ENCODE measurements at places on chromosomes 5 and 9.
A peak's percentile ranks its signal among the peaks of the same experiment; 100 is the strongest.

- no peak for ATAC-seq
Observed at GRCh38 chr9:130900701-130901497, 4.3 kb upstream of the QRFP start.

GRCh38 chr9:107734256-107735013 is 244.9 kb upstream of the KLF4 start:
- ATAC-seq = no peak

- no peak for ATAC-seq
Observed at GRCh38 chr5:119393746-119394145, 37.9 kb downstream of the TNFAIP8 start.

DNA sequence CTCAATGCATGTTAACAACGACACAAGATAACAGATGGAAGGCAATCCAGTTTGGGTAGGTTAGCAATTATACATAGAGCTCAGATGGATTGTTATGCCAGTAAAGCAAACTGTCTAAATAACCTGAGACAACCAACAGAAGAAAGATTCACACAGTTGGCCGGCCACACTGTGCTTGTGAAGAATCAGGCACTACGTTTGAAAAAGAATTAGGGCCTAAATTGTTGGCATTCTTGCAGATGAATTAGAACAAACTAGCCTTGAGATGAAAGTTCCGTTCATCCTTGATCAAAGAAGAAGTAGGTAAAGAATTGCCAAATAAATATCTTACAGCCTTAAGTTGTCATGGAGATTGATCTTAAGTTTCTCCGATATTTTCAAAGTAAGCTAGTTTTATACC is 210.6 kb downstream of the CDH18 start:
- no peak for ATAC-seq

DNA sequence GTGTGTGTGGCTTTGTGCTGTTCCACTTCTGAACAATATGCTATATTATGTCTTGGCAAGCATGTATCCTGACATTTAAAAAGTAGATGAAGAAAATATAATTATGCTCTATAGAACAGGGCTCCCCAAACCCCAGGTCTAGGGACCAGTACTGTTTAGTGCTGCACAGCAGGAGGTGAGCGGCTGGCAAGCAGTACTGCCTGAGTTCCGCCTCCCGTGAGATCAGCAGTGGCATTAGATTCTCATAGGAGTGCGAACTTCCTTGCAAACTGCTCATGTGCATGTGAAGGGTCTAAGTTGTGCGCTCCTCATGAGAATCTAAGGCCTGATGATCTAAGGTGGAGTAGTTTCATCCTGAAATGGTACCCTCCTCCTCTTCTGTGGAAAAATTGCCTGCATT is 979.1 kb upstream of the CTNND2 start:
- ATAC-seq = no peak

- no peak for ATAC-seq
Observed at GRCh38 chr5:146344155-146345118, 5.8 kb downstream of the POU4F3 start.

- ATAC-seq = peak; percentile 79
Observed at GRCh38 chr9:100216178-100216787, 117.2 kb downstream of the INVS start.

GRCh38 chr9:125172031-125172755 is 17.4 kb downstream of the PPP6C start:
- ATAC-seq = no peak

DNA sequence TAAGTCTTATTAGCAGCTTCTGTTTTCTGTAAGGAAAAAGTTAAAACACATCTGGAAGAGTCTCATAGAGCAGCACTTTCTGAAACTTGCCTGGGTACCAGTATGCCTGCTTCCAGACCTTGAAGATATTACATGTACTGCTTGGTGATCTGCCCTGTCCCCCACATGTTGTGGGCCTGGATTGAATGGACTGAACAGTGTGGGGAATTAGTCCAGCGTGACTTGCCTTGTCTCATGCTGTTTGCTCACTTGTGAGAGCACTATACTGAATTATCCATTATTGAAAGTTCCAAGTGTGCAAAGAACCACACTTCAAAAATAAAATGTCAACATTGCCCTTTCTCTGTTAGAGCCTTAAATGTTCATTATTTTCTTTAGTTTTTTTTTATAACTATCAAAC is 8.9 kb downstream of the CTNNA1 start:
- ATAC-seq = no peak

DNA sequence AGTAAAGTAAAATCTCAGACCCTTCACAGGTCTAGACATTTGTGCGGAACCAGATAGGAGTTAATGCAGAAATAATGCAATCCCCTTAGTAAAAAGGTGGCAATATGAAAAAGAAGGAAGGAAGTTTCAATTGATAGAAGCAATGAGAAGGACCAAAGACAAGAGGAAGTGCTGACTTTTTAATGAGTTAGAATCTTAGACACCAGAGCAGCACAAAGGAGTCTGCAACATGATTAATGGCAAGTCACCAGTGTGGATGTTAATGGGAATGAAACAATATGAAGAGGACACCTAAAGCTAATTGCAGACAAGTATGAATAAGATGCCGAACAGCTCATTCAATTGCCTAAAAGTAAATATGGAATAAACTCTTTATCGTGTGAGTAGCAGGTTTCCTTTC is 50.9 kb downstream of the MEGF9 start:
- ATAC-seq = no peak

GRCh38 chr9:112445196-112445595 is 41.4 kb upstream of the KIAA1958 start:
- ATAC-seq = no peak

DNA sequence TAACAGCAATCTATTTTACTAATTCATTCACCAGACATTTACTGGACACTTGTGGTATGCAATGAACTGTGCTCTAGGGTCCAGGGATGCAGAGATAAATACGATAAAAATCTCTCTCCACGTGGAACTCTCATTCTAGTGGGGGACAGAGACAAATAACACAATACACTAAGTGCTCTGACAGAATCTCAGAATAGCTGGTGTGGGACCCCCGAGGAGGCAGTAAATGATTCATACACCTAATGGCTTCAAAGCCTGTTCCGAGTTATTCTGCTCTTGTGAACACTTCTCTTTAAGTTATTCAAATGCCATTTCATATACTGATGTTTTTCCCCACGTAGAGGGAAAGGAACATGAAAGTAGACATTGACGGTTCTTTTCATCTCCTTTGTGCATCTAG is 302.0 kb upstream of the PDE4D start:
- no peak for ATAC-seq

DNA sequence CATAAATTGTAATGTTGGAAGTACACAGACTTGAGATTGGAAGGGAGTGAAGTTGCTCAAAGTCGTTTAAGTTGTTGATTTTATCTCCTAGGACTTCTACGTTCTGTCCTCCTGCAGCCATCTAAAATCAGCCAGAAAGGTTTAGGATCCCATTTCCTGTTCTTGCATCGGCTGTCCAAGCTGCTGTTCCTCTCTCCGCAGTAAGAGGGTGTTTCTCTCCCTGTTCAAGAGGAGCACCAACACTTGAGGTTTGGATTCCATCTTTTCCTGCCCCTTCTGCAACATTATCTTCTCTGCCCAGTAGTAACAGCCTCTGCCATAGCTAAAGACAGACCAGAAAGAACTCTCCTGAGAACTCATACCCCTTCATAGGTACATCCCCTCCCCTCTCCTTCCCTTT is 373.4 kb downstream of the GADD45G start:
- no peak for ATAC-seq

DNA sequence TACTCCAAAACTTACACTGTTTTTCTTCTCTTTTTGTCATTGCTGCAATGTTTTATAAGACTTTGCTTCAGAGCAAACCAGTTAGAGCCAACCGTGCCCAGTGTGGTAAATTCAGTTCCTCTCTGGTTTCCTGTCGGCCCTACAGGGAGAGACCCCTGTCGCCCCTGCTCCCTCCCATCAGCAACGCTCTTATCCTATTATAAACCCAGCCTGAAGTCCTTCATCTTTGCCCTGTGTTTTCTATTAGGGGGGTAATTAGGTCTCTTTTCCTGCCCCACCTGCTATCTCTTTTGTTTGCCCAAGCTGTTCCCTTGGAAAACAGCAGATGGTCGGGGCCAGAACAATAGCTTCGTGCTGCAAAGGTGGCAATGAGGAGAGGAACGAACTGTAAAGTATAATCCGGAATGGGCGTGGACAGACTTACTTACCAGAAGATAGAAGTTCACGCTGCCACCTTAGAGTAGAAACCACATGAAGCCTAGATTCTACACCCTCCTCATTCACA is 21.4 kb upstream of the OTULINL start:
- peak; percentile 76 for ATAC-seq

- no peak for ATAC-seq
Observed at GRCh38 chr5:6708814-6709213, 4.4 kb upstream of the TENT4A start.

DNA sequence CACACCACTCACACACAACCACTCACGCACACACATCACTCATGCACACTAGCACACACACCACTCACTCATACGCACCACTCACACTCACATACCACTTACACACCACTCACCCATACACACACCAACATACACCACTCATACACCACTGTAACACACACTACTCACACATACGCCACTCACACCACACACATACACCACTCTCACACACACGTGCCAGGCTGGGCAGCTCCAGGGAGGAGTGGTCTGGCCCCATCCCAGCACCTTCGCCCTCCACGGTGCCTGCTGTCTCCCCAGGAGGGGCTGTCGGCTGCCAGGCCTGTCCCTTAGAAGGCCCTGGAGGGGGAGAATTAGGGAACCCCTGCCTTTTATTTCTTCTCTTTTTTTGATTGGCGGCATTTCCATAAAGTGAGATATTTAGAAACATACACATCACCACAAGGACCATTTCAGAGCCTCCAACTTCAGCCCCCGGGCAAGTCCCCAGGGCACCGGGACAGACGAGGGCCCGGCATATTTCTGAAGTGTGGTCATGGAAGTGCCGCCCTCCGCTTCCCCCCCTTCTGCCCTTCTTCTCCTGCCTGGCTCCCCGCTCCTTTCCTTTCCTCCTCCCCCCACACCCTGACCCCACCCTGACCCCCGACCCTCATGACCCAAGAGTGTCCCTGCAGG is 6.3 kb upstream of the ASB6 start:
- ATAC-seq = no peak

DNA sequence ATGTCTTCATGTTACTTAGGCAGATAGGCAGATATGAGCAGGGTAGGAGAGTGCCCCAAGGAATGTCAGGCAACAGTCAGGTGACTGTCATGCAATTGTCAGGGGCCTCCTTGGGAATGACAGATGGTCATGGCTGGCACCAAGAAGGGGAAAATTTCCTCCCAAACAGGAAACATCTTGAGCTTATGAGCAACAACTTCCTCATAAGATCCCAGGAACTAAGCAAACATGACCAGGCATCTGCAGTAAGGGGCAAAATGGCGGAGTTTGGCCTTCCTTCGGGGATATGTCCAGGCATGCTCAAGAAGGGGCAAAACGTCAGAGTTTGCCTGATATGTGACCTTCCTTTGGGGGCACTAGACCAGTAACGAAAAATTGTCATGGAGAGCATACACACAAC is 591.8 kb downstream of the PDE4D start:
- no peak for ATAC-seq

GRCh38 chr9:5515261-5515650 is 4.9 kb downstream of the PDCD1LG2 start:
- no peak for ATAC-seq

DNA sequence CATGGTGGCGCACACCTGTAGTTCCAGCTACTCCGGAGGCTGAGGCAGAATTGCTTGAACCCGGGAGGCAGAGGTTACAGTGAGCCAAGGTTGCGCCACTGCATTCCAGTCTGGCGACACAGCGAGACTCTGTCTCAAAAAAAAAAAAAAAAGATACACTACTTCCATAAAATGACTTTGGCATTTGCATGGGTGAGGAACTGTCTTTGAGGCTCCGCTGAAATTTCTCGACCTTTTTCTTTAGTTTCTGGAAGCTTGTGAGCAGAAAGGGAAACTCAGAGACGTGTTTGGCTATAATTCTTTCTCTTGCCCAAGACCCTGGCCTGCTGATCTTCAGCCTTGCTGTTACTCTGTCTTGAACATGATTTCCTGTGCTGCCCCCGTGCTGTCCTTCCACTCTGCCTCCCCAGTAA is 37.3 kb downstream of the SPIN1 start:
- ATAC-seq = no peak

DNA sequence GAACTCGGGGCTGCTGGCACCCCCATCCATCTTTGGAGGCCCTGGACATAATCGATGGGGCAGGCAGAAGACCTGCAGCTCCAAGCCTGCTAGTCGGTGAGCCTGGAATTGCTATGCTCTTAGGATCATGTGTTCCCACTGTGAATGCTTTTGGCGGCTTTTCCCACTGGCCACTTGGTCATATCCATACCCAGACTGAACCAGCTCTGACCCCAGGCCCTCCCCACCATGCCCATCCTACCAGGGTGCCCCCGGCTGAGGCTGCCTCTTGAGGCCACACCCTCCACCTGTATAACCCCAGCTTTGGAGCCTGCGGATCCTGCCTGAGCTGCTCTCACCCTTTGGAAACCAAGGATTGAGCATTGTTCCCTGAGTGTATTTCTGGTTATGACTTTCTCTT is 113.5 kb downstream of the TENT4A start:
- no peak for ATAC-seq

DNA sequence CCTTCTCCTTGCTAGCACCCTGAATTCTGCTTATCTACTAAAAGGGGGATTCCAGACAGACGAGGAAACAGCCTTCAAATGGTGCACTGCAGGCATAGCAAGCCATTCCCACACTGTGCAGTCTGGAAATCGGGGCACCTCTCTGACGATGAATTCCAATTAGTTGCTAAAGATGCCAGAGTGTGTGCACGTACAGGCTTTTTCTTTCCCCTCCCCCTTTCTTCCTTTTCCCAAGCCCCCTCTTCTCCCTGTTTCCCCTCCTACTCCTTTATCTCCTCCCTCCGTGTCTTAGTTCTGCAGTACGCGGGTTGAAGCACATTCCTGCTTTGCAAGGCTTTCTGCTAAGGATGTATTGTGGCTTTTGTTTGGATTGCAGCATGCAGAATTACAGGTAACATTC is at the start of gene GPR21:
GPR21 (plus strand) TSS at position 316 of the 400 bp plus-strand sequence. CDS start 900 bp downstream, outside the sequence.
- no peak for ATAC-seq

DNA sequence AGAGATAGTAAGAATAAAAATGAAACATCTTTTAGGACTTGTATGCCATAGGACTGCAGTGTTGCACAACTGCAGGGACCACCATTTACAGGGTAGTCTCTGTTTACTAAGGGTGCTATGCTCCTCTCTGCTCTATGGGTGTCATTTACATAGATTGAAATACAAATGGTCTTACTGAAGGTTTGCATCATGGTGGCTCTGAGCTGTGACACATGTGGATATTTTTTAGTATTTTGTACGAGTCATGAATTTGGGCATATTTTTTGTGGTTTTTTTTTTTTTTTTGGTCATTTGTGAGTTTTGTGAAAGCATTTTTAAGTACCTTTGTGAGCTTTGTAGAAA is 47.4 kb downstream of the CSNK1G3 start:
- no peak for ATAC-seq

GRCh38 chr5:4196744-4197143 is 601.1 kb downstream of the IRX1 start:
- no peak for ATAC-seq

GRCh38 chr5:126280846-126281245 is 142.4 kb upstream of the GRAMD2B start:
- ATAC-seq = no peak
